ENCODE measurements at places on chromosomes 2 and 18.

DNA sequence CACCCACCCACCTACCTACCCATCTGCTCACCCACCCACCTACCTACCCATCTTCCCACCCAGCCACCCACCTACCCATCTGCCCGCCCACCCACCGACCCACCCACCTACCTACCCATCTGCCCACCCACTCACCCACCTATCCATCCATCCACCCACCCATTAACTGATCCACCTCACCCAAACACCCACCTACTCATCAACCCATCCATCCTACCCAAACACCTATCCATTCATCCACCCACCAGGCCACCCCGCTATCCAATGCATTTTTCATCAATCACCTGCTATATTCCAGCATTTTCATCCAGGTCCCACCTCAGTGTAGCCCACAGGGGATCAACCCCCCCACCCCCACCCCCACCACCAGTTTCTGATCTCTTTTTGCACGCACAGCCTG is 121.8 kb downstream of the GLI2 start:
- DNase-seq: no peak

DNA sequence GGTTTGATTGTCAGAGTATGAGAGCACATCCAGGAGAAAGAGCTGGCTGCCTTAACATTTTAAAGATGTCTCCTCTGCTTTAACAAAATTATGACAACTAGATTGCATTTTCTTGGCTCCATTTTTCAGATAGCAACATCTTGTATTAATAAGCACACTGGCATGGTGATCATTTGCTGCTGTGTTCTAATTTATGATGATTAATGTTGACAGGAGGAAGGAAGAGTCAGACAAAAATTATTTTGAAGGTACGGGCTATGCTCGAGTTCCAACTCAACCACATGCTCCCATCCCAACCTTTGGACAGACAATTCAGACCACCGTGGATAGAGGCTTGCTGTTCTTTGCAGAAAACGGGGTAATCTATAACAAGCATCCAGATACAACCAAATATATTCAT is 98.2 kb upstream of the TTC39C start:
- no peak for DNase-seq

- DNase-seq: peak; percentile 24
These were observed 9.7 kb downstream of the TMEM18 start for GRCh38 chr2:667332-667999.

DNA sequence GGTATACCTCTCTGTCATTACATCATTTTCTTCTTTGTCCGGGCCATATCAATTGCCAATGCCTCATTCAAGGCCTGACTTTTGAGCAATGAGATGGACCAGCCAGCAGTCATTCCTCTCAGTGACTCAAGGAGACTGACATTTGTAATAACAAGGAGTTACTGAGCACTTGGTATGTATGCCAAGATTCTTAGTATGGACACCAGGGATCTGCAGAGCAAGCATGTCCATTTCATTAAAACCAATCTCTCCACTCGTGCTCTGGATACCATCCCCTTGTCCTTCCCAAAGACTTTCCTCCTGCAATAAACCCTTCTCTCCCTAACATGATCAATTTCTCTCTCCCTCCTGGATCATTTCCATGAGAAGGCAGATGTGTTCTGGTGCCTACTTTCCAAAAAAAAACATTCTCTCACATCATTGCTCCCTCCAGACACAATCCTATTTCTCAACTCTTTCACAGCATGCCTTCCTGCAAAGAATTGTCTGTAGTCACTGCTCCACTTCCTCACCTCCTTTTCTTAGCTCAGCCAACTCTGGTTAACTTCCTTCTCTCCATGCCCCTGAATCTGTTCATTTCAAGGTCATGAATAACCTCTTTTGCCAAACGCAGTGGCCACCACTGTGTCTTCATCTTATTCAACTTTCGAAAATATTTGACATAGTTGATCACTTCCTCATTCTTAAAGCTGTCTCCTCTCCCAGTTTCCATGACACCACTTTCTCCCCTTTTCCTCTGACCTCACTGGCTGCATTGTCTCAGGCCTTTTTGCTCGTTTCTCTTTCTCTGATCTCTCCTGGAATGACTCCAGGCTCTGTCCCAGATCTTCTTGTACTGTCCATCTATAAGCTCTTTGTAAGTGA is 102.8 kb upstream of the CYP1B1 start:
- no peak for DNase-seq

DNA sequence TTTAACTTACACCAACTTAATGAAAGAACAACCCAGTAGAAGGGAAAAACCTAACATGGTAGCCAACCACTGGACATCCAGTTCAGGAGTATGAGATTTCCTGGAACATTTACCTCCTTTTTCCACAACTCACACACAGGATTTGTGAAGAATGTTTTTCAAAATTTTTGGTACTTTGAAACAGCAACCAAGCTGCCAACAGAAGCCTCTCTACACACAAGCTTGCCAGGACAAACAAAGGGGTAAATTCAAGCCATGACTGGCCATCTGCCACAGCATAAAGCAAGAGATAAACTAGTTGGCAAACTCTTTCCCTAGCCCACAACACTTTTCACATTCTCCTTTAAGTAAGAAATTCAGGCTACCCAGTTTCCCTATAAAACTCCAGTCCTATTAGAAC is 21.4 kb downstream of the MGAT4A start:
- no peak for DNase-seq

DNA sequence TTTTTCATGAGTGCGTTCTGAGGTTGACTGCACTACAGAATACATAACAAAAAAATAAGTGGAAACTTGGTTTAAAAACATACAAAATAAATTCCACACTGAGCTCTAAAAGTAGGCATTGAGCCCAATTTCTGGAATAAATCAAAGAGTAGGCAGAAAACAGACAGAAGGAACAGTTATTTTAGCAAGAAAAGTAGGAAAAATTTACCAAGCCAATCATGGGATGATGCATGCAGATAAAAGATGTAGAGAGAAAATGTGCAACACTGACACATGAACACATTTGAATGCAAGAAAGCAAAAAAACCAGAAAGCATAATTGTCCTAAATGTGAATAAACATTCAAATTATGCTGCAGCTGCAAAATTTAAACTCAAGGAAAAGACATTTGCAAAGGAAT is 308.3 kb downstream of the DLGAP1 start:
- no peak for DNase-seq

DNA sequence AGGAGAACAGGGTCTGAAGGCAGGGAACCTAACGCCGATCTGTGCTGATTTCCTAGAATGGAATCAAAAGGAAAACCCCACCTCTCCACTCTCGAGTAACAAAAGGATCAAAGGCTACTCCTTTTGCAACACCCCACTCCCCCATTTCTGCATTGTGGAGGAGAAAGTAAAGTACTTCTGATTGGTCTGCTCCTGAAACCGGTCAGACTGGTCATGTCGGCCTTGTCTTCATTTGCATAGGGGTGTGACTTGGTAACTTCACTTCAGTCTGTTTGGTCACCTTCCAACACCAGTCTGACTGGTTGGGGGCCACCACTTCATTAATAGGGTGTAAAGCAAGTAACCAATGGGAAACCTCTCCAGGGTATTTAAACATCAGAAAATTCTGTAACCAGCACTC is 771.9 kb downstream of the ERBB4 start:
- DNase-seq: no peak

- peak; percentile 2 for DNase-seq
These were observed 462.5 kb upstream of the FSHR start for GRCh38 chr2:49616800-49617199.

DNA sequence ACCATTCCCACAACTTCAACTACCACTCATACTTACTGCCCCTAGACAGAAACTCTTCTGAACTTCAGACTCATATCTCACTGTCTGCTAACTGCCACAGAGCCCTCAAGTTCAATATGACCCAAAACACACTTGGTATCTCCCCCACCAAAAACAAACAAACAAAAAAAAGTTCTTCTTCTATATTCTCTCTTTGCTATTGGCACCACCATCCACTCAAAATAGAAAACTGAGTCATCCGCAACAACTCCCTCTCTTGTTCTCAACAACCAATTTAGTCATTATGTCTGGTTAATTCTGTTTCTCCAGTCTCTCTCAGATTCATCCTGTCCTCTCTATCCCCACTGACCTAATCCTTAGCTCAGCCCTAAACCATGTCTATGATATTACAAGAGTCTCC is 7.2 kb upstream of the DCTN1 start:
- DNase-seq: peak; percentile 52

DNA sequence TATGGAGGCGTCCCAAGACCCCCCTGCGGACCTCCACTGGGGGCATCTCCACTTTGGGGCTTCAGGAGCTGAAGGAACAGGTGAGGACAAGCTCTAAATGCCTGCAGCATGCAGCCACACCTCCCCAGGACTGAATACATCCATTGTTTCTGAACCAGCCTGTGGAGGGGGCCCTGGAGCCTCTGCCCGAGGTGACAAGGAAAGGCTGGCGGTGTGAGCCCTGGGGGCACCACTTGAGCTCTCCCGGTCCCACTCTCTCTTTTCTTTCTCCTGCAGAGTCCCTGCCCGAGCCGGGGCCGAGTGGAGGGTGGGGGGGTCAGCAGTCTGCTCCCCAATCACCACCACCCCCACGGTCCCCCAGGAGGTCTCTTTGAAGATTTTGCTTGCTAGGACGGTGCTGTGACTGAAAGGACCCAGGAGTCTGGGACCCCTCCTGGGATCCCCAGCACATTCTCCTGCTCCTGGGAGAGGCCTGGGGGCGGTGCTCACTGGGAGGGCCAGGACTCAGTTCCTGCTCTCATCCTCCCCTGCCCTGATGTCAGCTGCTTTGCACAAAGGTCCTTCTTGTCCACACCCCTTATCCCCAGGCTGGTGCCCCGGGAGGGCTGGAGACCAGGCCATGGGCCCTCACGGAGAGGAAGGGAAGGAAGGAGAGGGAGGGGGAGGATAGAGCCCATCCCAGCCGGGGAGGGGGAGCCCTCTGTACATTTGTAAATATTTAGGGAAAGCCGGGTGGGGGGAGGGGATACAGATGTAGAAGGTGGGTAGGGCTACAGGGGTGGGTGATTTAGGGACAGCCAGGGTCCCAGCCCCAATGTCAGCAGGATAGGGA is 5.7 kb downstream of the CHPF start:
- no peak for DNase-seq

DNA sequence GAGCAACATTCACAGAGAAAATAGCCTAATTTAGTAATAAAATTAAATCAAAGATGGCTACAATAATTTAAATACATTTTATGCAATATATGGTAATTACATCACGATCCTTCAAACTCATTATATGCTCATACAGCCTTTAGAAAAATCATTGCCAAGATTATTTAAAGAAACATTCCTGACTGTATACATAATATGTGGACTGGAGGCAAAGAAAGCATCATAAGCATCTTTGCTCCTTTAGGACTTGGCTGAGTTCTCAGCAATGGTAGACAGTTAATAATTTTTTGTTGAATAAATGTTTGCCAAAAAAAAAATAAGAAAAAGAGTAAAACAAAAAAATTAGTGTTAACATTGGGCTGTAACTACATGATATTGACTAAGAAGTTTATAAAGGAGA is 26.9 kb downstream of the NCKAP5 start:
- no peak for DNase-seq

- DNase-seq: peak; percentile 22
These were observed 1.2 kb downstream of the ANTXR1 start for GRCh38 chr2:69013840-69014821.

DNA sequence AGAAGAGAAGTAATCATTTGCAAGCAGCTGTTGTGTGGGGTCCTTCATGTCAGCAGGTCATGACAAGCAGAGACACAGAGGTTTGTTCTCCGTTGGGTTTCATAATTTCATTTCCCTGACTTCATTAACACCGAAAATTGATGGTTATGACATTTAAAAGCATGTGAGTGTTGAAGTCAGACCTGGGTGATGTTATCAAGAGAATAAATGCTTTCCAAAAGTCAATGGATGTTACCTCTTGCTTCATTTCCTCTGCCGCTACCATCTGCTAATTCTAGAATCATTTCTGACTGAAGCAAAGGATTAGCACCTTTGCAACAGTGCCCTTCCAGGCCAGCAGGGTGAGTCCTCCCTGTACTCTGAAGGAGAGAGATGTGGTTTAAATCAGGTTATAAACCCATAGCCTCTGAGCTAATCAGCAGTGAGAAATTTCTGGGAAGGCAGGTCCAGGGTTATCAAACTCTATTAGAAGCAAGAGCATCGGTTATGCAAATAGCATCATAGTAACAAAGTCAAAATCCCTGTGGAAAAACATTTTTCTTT is 446.2 kb downstream of the PIK3C3 start:
- no peak for DNase-seq

GRCh38 chr2:45789317-45789716 is 137.8 kb downstream of the PRKCE start:
- no peak for DNase-seq

DNA sequence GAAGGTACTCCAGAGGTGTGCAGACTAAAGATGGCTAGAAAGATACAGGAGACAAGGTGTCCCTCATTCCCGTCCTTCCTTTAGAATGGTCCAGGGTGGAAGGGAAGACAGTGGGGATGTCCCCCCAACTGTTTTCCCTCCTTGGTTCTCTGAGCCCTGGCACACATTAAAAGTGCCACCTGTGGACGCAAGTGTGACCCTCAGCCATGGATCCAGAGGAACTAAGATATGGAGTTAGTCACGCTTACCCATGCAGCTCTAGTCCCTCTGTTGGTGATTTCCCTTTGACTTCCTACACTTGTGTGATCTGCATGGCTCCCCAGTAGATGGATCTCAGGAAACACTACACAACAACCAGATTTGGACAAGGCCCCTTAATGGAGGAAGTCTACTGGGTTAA is 113.1 kb upstream of the SRD5A2 start:
- DNase-seq: no peak

GRCh38 chr18:44065206-44065605 is 615.5 kb upstream of the SETBP1 start:
- no peak for DNase-seq

GRCh38 chr2:37552339-37552738 is 119.1 kb downstream of the CDC42EP3 start:
- no peak for DNase-seq

Data from activated CD4-positive, alpha-beta T cell treated with anti-CD3 and anti-CD28 coated beads, Interleukin-2, Interleukin-4, amounts not matched to agents 100 ng/mL and 50 ng/mL, durations not matched to agents 16 hours and 8 hours (primary cell).